CD4-positive, alpha-beta T cell treated with Interleukin-4 for 1 hour (primary cell): ENCODE measurements at places on chromosomes 7 and 10.
A peak's percentile ranks its signal among the peaks of the same experiment; 100 is the strongest.

GRCh38 chr10:47209466-47209865 lies 90.5 kb upstream of the GDF10 start:
- no peak for DNase-seq

DNA sequence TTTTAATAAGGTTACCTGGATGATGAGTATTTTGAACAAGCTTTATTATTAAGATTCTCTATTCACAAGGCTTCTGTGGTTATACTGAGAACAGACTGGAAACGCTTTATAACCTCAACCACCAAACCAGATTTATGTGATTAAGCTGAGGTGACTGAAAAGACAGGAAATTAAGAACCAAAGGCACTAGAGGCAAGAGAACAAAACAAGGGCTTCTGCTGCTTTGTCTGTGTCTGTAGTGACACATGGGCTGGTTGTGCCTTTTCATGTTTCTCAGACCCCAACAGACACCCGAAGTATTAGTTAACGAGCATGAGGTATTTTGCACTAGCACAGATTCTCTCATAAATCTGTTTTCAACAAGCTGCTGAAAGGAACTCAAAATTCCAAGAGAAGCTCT lies 64.4 kb downstream of the RAPGEF5 start:
- DNase-seq, result no peak

DNA sequence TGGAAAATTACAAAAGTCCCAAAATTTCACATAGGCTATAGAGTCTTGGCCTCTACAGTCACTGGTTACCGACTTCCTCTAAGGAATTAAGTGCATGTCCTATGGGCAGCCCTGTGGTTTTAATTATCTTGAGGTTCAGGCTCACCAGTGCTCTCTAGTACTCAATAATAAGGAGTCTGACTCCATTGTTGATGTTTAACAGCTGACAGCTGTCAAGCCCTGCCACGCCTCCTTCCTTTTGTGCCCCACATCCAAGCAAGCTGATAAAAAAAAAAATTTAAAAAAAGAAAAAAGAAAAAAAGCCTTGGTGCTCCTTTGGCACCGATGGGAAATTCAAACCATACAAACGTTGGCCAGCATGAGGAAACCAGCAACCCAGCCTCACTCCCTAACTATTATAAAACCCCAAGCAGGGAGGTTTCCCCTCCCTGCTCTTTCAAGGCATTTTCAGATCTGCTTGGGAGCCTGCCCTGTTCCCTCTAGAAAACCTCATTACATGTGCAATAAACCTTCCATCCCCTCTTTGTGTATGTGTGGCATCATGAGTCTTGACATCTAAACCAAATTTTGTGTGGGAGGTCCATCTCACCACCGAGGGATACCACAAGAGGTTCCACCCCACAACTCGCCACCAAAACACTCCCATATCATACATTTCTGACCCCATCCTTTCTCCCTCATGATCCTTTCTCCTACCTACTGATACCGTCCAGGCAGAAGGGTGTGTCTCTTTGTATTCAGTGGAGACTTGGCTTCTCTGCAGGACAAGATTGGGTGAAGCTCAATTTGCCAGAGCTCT lies 70.9 kb upstream of the CCDC71L start:
- DNase-seq, result no peak

DNA sequence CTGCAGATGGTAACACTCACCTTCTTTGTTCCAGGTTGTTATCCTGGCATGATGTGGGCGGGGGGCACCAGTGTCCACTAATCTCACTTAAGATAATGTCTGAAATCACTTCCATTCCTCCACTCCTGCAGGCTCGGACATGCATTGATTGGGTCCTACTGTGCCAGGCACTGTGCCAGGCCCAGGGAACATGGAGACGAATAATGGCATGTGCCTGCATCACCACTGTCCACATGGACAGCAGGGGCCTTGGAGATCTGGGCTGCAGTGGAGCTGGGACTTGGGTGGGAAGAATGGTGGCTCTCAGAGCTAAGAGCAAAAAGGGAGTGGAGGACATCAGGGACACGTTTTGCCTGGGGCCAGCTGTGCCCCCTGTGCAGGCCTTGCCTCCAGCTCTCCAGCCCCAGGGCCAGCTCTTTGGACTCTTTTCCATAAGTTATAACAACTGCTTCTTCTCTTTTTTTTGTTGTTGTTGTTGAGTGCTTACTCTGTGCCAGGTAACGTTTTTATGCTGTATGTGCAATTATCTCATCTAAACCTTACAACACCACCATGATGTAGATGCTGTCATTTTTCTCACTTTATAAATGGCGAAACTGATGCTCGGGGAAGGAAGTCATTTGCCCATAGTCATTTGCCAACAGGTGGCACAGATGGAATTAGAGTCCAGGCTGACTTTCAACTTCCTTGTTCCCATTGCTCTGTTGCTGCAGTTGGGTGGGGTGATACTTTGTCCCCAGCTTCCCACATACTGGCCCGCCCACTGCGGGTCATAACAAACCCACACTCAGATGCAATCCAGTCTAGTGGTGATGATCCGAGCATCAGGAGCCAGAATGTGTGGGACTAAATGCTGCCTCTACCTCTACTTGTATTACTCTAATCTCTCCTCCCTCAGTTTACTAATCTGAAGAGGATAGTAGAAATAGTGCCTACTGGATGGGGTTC lies 19.1 kb downstream of the PLPP4 start:
- no peak for DNase-seq

DNA sequence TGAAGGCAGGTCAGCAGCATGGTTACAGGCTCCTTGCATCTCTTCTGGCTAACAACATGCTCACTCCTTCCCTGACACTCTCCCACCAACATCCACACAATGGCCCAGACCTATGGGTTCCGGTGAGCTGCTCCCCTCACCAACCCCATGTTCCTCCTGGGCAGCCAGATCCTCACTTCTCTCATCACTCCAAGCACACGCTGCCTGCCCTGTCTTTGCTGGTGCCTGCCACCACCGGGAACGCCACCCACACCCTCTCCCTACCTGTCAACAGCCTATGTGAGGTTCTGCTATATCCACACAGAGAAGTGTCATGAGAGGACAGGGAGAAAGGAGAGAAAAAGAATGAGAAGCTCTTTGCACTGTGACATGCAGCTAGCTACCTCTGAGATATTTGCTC lies 14.6 kb downstream of the PARP12 start:
- no peak for DNase-seq

- DNase-seq, result no peak
Measured at GRCh38 chr10:86446987-86447386, 74.6 kb downstream of the WAPL start.

DNA sequence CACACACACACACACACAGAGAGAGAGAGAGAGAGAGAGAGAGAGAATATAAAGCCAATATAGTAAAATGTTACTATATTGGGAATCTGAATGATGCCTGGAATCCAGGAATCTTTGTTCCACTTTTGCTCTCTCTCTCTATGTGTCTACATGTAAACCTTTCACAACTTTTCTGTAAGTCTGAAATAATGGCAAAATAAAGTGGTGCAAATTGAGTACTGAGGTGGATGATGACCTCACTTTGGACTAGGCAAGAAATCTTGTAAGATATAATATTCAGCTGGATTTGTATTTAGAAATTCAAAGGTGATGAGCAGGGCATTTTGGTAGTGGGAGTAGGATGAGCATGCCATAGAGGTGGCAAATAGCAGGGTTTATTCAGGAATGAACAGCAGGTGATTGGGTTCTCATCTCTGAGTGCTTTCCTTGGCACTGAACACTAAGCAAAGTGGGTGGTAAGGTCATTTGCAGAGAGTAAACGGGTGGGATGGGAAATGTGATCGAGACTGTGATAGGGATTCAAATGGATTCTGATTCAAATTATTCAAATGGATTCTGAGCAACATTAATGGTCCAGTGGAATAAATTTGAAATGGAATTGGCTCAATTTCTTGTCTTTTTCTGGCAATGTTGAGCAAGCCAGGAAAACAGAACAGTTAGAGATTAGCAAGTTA lies 9.7 kb upstream of the ANLN start:
- DNase-seq, result no peak

- no peak for DNase-seq
Measured at GRCh38 chr7:2974093-2974819, 69.4 kb downstream of the CARD11 start.

GRCh38 chr7:1330801-1331425 lies 98.2 kb downstream of the UNCX start:
- no peak for DNase-seq

DNA sequence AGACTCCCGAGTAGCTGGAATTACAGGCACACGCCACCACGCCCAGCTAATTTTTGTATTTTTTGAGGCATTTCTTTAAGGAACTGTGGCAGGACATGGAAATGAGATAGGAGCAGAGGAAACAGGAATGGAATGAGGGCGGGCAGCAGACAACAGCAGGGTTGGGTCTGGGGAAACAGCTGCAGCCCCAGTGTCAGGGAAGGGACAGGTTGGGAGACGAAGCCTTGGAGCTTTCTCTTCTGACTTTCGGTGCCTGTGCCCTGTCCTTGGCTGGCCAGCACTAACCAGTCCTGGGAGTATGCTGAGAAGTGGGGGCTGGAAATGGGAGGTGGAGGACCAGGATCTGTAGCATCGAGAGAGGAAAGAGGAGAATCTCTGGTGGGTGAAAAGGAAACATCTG lies 47.4 kb downstream of the ATOH7 start:
- DNase-seq, result no peak

DNA sequence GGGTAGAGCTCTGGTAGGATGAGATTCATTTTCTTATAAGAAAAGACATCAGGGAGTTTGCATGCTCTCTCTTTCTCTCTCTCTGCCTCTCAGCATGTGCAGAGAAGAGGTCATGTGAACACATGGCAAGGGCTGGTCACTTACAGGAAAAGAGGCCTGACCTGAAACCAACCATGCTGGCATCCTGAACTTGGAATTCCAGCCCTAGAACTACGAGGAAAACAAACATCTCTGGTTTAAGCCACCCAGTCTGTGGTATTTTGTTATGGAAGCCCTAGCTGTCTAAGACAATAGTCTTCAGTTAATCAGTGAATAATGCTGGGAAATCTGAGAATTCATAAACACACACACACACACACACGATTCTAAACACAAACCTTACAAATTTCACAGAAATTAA lies 1104.2 kb upstream of the LRRN3 start:
- no peak for DNase-seq

DNA sequence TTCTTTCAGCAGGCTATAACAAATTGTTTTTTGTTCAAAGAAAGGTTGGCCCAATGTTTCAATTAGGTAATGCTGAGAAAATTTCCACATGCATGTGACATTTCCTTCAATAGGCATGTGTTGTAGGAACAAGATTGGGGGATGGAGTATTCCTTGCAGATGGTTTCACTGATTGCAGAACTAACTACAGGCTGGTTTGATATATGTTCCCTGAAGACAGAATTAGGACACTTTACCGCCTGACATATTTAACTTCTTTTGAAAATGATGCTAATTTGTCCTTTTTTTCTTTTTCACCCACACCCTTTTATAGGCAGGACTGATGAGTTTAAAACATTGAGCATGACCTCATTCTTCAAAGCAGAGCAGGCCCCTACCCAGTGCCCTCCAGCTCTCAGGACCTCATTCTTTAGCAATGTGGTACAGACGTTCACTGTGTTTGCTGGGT lies 163.3 kb downstream of the CPED1 start:
- DNase-seq, result no peak

GRCh38 chr7:154928136-154929005 lies 74.6 kb downstream of the PAXIP1 start:
- DNase-seq, result peak; percentile 99

DNA sequence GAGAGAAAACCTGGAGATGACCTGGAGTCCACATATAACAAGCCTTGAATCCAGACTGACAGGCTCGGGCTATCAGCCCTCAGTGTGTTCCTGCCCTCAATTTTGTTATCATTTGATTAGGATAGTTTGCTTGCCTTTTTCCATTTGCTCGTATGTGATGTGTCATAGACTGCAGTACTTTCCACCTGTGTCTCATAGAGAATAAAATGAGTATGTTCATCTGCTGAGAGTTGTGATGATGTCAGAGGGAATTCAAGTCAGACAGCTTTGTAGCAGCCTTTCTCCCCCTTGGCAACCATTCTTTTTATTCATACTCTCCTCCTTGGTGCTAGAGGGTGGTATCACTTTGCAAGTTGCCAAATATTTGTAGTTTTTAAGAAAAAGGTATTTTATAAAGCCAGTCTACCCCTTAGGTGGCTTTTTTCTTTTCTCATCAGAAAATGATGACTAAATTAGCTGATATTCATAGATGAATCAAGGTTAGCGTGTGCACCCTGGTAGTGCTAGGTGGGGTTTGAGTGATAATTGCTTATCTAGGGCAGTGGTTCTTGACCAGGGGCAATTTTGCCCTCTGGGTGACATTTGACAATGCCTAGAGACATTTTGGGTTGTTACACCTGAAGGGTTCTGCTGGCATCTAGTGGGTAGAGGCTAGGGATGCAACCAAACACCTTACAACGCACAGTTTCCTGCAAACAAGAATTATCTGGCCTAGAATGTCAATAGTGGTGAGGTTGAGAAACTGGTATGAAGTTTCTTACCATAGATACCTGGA lies 5.4 kb downstream of the SGPL1 start:
- DNase-seq, result no peak

- DNase-seq, result no peak
Measured at GRCh38 chr7:120691915-120692314, 166.0 kb downstream of the TSPAN12 start.

DNA sequence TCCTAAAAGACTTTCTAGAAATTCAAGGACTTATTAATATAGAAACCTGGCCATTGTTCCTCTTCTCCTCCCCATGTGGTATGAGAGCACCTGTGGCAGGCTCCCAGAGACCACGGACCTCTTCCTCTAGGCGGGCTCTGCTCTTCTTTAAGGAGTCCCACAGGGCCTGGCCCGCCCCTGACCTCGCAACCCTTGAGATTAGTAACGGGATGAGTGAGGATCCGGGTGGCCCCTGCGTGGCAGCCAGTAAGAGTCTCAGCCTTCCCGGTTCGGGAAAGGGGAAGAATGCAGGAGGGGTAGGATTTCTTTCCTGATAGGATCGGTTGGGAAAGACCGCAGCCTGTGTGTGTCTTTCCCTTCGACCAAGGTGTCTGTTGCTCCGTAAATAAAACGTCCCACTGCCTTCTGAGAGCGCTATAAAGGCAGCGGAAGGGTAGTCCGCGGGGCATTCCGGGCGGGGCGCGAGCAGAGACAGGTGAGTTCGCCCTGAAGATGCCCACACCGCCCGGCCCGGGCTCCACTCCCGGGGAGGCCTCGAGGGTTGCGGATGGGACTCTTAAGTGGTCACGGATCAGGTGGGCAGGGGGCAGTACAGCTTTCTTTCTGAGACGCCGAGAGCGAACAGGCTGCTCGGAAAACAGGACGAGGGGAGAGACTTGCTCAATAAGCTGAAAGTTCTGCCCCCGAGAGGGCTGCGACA lies at the start of gene SLC26A4:
SLC26A4 (plus strand) TSS at position 448 of the 700 bp plus-strand sequence. CDS start 814 bp downstream, outside the sequence.
- DNase-seq, result no peak

GRCh38 chr7:143454091-143454680 lies 10.9 kb downstream of the TAS2R60 start:
- DNase-seq, result no peak
